ENCODE measurements at places on chromosomes 16 and 17. TPM values are rescaled to one million over a fixed set of nuclear protein-coding genes. Genes with fewer than 3 reads are reported as not detected.

ABCC11 gene
- total RNA-seq, result 0.16 TPM

UMOD gene
- total RNA-seq, result not detected

ASIC2 gene
- 2.2 TPM for total RNA-seq

KREMEN2 gene
- total RNA-seq, result 2.2 TPM

CMIP gene
- total RNA-seq, result 82.7 TPM

ZFHX3 gene
- total RNA-seq, result 6.3 TPM

CTF1 gene
- 0.18 TPM for total RNA-seq

GFAP gene
- total RNA-seq, result 0.73 TPM

CAMTA2 gene
- total RNA-seq, result 29.0 TPM

MYH8 gene
- not detected for total RNA-seq

ZNF207 gene
- total RNA-seq, result 244 TPM

PERCC1 gene
- total RNA-seq, result not detected

AXIN2 gene
- total RNA-seq, result 0.95 TPM

CTU2 gene
- 33.9 TPM for total RNA-seq

TEKT3 gene
- total RNA-seq, result not detected

ALOX12B gene
- 1.7 TPM for total RNA-seq

KRTAP4-1 gene
- total RNA-seq, result 0.25 TPM

KRTAP17-1 gene
- not detected for total RNA-seq

LITAFD gene
- total RNA-seq, result not detected

KRT27 gene
- total RNA-seq, result not detected

DOC2B gene
- 1.8 TPM for total RNA-seq

NPIPB13 gene
- total RNA-seq, result 2.2 TPM

Measured in A549 treated with CORT108297 at 1 μM for 4 hours (cell line).